Fibroblast of lung (primary cell): ENCODE measurements at places on chromosomes 6 and 20. TPM values are rescaled to one million over a fixed set of nuclear protein-coding genes. Genes with fewer than 3 reads are reported as not detected.

DNA sequence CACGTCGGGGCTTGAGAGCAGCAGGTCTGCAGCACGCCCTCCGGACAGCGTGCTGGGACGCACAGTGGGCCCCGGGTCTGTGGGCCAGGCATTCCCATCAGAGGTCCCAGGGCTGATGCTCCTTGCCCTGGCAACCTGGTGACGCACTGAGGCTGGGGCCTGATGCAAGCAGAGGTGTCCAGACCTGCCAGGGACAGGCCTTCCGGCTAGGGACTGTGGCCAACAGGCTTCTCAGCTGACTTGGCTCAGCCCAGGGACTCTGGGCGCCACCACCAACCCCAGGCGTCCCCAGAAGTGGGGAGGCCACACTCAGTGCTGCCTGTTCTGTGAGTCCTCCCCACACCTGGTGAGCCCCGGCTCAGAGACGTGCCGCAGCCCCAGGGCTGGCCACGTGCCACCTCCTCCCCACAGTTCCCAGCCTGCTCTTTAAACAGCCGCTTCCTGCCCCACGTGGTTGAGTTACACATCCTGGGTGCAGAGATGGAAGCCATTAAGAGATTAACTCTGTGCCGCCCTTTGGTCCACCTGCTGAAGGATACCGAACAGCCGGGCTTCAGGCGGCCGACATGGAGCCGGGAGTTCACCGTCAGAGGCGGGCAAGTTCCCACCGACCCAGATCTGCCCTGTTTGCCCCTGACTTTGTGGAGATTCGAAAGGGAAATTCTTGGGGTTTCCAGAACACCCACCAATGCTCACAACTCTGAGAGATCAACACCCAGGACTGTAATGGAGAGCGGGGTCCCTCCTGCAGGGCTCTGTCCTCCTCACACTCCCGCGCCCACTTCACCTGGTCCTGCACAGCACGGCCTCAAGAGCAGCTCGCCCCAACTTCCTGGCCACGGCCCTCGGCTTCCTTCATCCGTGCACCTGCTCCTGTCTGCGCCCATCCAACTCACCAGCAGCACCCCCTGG is 37.6 kb upstream of the ZBP1 start:
- no peak overlapping the region for H3K4me3 ChIP-seq
- no peak overlapping the region for H3K27ac ChIP-seq
- H3K27me3 ChIP-seq = no peaks in the 10 kb centered on the region
- no peaks in the 10 kb centered on the region for H3K36me3 ChIP-seq
- DNase-seq = no peak

The CDSN gene
- not detected in 2 replicates for polyA plus RNA-seq

The TMC2 gene
- not detected in 2 replicates for polyA plus RNA-seq

The PROKR2 gene
- polyA plus RNA-seq = not detected in 2 replicates

- no peaks in the 10 kb centered on the region for H3K4me1 ChIP-seq
- no peak overlapping the region for H3K27ac ChIP-seq
- no peaks in the 10 kb centered on the region for H3K36me3 ChIP-seq
- no peaks in the 10 kb centered on the region for H3K27me3 ChIP-seq
- H3K4me3 ChIP-seq = peak overlapping the region; percentile 60
- peak; percentile 48 for DNase-seq
Measured at GRCh38 chr6:12957321-12958051, 240.9 kb downstream of the PHACTR1 start.

DNA sequence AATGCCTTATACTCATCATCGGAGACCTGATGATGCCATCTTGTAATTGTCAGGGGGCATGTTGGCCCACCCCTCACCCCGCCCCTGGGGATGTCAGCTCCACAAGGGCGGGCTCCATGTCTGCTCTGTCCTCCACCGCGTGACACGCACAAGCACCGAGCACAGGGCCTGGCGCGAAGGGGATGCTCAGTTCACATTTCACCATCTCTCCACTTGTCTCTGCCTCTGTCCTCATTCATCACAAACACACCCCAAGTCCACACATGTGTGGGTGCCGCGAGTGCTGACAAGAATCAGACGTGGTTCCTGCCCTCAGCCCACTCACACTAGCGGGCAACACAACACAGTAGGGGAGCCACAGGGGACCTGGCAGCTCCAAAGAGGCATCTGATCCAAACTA is 151.2 kb upstream of the PTPN1 start:
- no peak overlapping the region for H3K4me3 ChIP-seq
- no peaks in the 10 kb centered on the region for H3K27me3 ChIP-seq
- no peak for DNase-seq
- H3K4me1 ChIP-seq = no peaks in the 10 kb centered on the region
- no peak overlapping the region for H3K27ac ChIP-seq
